ENCODE measurements at places on chromosomes 5 and 9.

DNA sequence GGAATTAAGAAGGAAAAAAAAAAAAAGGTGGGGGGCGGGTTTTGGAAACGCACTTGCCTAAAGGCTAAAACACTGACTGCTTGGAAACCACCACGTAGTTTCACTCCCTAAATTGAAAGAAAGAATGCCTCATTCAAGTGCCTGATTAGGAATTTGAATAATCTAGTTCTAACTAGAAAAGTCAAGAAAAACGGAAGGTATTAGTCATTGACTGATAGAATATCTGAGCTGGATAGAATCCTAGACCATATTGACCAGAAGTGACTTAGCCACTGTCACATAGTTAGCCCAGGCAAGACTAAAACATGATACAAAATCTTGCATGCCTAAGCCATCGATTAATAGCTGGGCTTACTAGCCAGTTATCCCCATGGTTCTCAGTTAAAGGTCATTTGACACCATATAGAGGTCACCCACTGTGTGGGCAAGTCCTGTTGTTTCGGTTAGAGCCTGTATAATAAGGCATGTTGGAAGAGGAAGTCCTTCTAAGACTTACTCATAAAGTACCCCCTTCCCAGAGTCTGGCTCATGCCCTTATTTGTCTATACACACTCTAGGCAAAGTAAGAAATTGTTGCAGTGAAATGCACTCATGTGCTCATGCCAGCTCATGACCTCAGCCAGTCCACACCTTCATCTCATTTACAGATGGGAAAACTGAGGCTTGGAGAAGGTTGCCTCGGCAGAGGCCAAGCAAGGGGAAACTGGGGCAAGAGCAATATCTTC is 40.2 kb downstream of the SH3RF2 start:
- no peak for DNase-seq

DNA sequence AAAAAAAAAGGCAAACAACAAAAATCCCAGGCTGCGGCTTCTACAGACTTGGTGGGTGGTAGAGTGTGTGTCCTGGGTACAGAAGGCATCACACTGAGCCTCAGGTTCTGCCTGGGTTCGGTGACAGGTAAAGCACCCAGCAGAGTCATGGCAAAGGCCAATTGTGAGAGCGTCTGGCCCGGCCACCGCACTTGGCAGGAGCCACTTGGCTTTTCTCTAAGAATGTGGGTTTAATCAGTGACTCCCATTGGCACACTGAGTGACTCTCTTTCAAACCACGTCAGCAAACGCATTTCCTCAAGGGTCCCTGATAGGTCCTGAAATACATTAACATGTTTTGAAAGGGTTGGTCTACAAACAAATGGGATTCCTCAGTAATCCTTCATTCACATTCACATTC is 17.0 kb downstream of the COL23A1 start:
- no peak for DNase-seq

GRCh38 chr9:21933281-21933680 is 60.9 kb downstream of the CDKN2A start:
- no peak for DNase-seq

- DNase-seq, result peak; percentile 43
Measured at GRCh38 chr9:81848472-81848871, 79.8 kb upstream of the SPATA31D4 start.

DNA sequence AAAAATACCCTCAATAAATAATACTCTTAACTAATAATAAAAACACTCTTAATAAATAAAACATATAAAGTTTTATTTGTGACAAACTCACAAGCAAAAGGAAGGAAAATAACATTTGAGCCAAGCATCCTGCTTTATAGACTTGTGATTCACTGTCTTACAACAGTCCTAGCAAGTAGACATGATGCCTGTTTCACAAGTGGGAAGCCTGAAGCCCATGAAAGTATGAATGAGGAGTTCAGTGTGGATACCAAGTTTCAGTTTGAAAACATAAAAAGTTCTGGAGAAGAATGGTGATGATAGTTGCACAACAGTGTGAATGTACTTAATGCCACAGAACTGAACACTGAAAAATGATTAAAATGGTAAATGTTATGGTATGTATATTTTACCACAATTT is 10.9 kb downstream of the HABP4 start:
- peak; percentile 88 for DNase-seq

- peak; percentile 45 for DNase-seq
Measured at GRCh38 chr5:87400305-87400899, 12.3 kb downstream of the CCNH start.

DNA sequence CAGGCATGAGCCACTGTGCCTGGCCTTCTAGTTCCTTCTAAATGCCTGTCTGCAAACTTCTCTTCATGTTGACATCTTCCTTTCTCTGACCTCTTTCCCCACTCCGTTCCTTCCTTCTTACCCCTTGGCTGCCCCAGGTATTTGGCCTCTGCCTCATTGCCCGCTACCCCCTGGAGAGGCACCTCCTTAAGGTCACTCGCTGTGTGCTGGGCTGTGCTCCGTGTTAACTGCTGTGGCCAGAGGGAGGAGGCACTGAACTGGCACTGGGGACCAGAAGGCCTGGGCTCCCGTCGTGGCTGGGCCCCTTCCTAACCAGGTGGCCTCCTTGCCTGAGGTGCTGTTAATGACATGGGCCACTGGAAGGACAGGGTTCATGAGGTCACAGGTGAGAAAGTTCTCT is 39.4 kb downstream of the LAMC3 start:
- no peak for DNase-seq

GRCh38 chr5:147432323-147432722 is 77.5 kb downstream of the DPYSL3 start:
- DNase-seq, result no peak

- peak; percentile 8 for DNase-seq
Measured at GRCh38 chr9:27540502-27540901, 10.9 kb upstream of the MOB3B start.

GRCh38 chr9:87469793-87470465 is 27.7 kb upstream of the DAPK1 start:
- DNase-seq, result no peak

GRCh38 chr9:86079421-86079831 is 19.9 kb downstream of the GOLM1 start:
- no peak for DNase-seq

GRCh38 chr5:102937894-102938293 is 182.0 kb downstream of the GIN1 start:
- peak; percentile 7 for DNase-seq

- DNase-seq, result no peak
Measured at GRCh38 chr9:136488247-136489214, 5.7 kb upstream of the SEC16A start.

- no peak for DNase-seq
Measured at GRCh38 chr9:19270421-19270949, 40.0 kb downstream of the DENND4C start.

DNA sequence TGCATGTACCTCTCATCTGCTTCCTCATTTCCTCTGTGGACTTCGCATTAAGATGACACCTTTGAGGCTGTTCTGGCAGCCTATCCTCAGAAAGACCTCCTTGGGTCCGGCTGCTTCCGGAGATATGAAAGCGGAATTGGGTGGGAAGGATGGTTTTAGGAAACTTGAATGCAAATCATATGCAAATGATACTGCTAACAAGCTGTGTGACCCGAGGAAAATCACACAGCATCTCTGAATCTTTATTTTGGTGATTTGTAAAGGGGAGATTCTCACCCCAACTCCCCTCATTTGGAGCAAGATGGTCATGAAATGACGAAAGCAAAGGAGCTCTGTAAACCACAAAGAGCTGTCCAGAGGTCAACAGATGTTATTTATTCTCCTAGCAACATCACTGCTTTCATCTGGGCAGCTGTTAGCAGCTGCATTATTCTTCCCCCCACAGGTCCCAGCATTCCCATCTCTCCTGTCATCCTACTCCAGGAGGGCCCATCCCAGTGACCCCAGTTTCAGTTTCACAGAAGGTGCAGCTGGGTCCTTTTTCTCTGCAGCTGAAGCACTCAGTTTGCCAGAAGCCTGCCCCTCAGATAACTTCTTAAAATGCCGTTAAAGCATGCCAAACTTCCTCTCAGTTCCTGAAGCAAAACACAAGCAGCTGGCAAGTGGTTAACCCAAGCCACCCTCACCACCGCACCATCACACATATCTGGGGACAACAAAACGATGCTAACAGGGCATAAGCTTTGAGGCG is 269.5 kb downstream of the SEC61B start:
- peak; percentile 67 for DNase-seq

DNA sequence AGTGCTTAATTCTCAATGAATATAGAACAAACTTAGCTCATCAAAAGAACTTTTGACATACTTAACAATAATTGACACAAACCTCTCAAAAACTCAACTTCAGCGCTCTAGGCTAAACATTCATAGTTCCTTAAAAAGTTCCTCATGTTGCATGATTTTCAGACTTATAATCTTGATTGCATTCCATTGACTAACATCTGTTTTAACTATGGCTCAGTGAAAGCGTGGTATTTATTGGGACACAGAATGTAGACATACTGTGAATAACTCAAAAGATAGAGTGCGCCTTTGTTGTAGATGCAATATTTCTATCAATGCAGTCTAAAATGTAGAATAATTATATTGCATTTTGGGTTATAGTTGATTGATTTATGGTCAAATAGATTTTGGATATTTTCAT is 227.1 kb upstream of the HAPLN1 start:
- peak; percentile 35 for DNase-seq

DNA sequence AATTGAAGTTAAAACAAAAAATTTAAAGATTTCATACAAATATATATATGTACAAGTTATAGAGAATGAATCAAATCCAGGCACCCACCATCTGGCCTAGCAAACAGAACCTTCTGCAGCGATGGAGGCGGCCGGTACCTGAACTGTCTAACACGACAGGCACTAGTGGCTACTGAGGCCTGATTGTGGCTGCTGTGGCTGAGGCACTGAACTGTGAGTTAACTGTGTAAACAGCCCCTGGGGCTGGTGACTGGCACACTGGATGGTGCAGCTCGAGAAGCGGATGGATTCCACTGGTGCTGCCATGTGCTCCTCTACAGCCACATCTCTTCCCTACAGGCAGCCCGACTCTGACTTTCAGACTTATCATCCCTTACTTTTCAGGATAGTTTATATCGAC is 82.4 kb downstream of the RAPGEF1 start:
- DNase-seq, result no peak

DNA sequence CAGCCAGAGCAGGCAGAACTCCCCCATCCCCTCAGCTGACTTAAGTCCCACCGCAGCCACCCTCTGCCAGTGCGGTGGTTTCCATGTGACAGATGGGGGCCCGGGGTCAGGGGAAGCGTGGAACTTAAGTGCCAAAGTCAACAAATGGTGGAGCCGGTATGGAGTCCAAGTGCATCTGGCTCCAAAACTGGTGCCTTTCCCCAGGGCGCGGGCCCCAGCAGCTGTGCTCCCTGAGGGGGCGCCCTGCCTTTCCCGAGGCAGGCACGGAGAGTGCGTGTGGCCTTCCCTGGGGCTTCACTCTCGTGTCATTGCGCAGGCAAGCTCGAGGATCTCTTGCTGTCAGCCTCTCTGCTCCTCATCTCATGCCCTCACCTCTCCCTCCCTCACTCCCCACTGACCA is 33.8 kb downstream of the SLC46A2 start:
- no peak for DNase-seq

DNA sequence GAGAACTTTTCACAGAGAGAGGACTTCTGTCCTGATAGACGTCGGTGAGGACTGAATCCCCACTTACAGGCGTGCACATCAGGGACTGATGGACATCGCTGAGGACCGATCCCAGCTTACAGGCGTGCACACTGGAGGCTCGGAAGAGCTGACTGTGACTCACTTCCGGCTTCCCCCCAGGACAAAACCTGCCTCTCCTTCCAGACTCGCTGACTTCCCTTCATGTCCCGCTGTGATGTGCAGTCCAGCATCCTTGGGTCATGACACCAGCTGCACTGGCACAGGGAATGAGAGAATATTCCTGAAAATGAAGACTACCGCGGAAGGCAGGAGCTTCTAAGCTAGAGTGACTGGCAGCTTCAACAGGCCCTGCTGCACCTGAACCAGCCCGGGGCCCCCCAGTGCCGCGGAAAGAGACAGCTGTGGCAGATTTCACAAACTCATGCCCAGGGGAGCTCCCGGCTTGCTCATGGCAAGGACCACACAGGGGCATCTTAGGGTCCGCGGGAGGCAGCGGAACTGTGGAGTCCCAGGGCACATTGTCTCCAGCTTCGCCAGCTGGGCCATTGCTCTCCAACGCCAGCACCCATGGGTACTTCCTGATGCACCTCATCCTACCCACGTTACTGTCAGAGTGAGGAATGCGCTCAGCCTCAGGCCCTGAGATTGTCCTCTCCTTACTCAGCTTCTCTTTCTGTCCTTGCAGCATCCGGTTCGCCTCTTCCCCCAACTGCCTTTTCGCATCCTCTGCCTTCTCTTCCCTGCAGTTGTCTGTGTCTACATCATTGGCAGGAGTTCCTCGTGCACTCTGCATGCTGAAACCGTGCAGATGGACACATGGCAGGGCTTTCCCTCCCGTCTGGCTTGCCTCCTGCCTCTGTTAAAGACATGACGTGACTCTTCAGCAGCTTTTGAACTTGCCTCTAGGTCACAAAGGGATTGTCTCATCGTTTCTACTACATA is 29.5 kb downstream of the SURF6 start:
- peak; percentile 40 for DNase-seq

- no peak for DNase-seq
Measured at GRCh38 chr5:165139721-165140120, 1634.3 kb downstream of the MAT2B start.

DNA sequence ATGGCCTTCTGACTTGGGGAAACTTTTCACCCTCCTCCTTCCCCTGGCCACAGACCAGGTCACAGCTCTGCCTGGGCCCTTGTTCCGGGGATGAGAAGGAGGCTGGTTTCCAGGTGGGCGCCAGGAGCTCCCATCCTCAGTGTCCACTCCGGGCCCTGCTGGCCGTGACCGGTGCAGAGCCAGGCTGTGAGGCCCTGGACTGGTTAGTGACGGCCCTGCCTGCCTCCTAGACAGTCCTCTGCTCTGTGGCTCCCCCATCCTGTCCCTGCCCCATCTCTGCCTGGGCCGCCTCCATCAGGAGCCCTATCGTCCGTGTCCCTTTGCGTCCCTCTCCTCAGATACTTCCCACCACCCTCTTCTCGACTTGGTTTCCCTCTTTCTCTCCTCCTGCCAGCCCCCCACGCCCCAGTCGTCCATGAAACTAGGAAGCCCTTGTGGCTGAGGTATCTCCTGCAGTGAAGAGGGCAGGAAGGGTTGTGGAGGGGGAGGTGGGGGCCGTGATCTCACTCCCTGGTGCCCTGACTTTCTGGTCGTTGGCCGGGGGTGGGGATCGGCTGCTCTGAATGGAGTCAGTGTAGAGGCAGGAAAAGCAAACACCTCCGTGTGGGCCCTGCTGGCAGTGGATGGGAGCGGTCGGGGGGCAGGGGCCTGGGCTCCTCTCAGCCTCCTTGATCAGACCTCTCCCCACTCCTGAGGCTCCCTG is 15.4 kb upstream of the CERCAM start:
- no peak for DNase-seq

DNA sequence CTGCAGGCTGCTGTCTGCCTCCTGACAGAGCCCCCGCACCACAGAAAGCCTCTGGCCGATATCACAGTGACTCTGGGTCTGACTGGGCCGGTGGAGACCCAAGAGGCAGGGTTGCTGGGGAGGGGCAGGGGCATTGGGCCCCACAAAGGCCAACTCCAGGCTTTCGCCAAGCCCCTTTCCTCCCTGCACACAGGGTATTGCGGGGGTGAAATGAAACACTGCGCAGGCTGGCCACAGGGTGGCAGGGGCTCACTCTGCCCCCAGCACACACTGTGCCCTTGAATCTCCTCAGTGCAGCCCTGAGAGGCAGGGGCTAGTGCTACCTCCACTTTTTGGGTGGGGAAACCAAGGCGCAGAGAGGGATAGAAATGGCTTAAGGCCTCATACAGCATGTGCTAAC is 44.6 kb downstream of the BARX1 start:
- DNase-seq, result no peak

GRCh38 chr9:135139366-135139959 is 52.0 kb downstream of the OLFM1 start:
- no peak for DNase-seq
